ENCODE measurements at places on chromosomes 5 and 9.

DNA sequence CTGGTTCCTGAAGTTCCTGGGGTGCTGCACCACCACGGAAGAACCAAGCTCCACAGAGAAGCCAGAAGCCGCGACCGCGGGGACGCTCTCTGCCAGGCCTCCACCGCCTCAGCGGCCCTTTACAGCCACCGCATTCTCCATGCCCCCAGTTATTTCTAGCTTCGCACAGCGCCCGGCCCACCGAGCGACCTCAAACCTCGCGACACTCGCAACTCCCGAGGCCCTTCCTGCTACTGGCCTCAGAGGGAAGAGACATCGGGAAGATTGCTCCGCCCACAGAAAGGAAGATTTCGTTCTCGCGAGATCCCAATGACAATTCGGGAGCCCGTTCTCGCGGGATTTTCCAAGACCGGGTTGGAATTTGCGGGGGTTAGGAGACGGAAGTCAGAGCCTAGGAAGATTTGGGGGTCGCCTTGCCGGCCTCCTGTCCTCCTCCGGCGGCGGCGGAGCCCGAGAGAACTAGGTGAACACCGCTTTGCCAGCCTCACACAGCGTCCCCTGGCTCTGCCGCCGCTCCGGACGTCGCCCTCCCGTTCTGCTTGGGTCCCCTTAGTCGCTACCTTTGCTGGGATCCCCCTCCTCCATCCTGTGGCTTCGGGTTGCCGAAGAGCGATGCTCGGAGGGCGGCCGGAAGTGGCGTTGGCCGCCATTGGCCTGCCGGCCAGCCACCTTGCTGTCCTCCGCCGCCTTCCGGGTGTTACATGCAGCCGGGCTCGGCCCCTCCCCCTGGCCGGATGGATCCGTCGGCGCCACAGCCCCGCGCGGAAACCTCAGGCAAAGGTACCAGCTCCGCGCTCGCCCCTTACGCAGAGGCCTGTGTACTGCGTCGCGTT, at the start of gene ERCC6L2:
Gene ERCC6L2 (plus strand): TSS at position 387 of the 833 bp plus-strand sequence. CDS start 348 bp downstream, at position 735.
- H3K36me3 ChIP-seq, result 0 out of 2 replicates have a peak, but pooled peaks cover 4% of the 10 kb centered on the region
- H3K4me1 ChIP-seq, result peaks cover 11% of the 10 kb centered on the region
- no peaks in the 10 kb centered on the region for H3K27me3 ChIP-seq
- H3K4me3 ChIP-seq, result no peak within 1 kb of the TSS
- no peak within 1 kb of the TSS for H3K27ac ChIP-seq

- H3K27ac ChIP-seq, result no peak overlapping the region
- H3K4me3 ChIP-seq, result no peak overlapping the region
- H3K4me1 ChIP-seq, result no peaks in the 10 kb centered on the region
These were observed 334.6 kb downstream of the MED10 start for GRCh38 chr5:6043491-6044310.

- H3K27me3 ChIP-seq, result no peaks in the 10 kb centered on the region
- DNase-seq, result no peak
- H3K4me1 ChIP-seq, result no peaks in the 10 kb centered on the region
- H3K27ac ChIP-seq, result no peak overlapping the region
These were observed 39.1 kb downstream of the WHRN start for GRCh38 chr9:114465906-114466900.

GRCh38 chr5:75617736-75618352, 6.6 kb downstream of the ANKDD1B start:
- H3K36me3 ChIP-seq, result no peaks in the 10 kb centered on the region
- no peak overlapping the region for H3K4me3 ChIP-seq
- no peak for DNase-seq
- no peak overlapping the region for H3K27ac ChIP-seq

DNA sequence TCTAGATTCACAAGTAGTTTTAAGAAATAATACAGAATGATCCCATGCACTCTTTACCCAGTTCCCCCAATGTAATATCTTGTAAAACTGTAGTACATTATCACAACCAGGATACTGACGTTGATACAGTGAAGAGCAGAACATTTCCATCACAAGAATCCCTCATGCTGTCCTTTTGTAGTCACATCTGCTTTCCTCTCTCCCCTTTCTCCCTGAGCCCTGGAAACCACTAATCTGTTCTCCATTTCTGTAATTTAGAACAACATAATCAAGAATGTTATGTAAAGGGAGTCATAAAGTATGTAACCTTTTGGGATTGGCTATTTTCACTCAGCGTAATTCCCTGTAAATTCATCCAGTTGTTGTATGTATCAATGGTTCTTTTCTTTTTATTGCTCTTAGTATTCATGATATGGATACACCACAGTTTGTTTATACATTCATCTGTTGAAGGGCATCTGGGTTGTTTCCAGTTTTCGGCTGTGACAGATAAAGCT, 61.1 kb downstream of the ERCC6L2 start:
- H3K36me3 ChIP-seq, result peaks cover 5% of the 10 kb centered on the region
- H3K27me3 ChIP-seq, result no peaks in the 10 kb centered on the region
- no peak overlapping the region for H3K4me3 ChIP-seq
- H3K4me1 ChIP-seq, result no peaks in the 10 kb centered on the region
- DNase-seq, result no peak

Data from PC-9 (cell line).